ENCODE measurements at places on chromosomes 6 and 20.

DNA sequence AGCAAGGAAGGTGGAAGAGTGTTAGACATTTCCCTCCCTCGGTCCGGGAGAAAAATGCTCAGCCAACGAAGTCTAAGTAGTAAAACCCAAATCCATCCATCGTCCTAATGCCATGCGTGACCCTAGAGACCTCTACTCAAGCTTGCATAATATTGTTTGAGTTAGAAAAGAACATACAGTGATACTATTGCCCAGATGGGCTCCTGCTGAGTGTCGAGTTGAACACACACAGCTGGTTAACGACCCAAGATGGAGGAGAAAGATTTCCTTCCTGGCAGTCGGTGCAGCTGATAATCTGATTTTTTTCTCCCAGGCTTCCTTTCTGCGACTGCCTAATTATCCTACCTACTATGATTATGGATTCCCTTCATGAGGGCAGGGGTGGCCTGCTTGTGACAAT is 164.4 kb upstream of the KCNG1 start:
- no peak for DNase-seq

DNA sequence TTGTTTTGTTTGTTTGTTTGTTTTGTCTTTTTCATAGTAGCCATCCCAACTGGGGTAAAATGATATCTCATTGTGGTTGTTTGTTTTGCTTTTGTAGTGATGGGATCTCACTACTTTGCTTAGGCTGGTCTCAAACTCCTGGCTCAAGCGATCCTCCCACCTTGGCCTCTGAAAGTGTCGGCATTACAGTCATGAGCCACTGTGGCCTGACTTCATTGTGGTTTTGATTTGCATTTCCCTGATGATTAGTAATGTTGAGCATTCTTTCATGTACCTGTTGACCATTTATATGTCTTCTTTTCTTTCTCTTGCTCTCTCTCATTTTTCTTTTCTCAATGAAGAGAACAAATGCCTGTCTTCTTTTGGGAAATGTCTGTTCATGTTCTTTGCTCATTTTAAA is 30.8 kb upstream of the HLA-DOA start:
- DNase-seq: no peak

DNA sequence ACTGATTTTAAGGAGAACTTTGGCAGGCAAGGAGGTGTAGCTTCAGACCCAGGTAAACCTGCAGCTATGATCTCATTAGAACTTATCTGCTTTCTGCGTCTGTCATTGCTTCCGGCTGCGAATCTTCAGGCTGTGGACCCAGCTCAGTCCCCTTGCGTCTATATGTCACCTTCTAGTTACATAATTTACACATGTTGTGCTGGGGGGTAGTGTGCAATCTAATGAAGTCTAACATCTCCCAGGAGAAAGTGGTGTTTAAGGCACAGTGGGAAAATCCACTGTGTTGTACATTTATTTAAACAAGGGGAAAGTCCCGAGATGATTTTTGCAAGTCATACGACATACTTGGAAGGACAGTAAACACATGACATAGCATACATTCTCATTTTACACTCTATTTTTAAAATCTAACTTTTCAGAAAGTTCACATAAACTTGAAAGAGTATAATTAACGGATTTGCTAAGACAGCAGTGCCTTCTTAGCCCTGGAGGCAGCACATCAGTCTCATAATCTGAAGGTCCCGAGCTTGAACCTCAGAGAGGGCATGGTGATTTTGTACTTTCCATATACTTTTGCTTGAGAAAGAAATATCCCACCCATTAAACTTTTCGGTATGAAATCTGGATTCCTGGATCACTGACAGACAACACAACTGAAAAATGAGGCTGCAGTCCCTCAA is 35.2 kb downstream of the GPX6 start:
- no peak for DNase-seq

DNA sequence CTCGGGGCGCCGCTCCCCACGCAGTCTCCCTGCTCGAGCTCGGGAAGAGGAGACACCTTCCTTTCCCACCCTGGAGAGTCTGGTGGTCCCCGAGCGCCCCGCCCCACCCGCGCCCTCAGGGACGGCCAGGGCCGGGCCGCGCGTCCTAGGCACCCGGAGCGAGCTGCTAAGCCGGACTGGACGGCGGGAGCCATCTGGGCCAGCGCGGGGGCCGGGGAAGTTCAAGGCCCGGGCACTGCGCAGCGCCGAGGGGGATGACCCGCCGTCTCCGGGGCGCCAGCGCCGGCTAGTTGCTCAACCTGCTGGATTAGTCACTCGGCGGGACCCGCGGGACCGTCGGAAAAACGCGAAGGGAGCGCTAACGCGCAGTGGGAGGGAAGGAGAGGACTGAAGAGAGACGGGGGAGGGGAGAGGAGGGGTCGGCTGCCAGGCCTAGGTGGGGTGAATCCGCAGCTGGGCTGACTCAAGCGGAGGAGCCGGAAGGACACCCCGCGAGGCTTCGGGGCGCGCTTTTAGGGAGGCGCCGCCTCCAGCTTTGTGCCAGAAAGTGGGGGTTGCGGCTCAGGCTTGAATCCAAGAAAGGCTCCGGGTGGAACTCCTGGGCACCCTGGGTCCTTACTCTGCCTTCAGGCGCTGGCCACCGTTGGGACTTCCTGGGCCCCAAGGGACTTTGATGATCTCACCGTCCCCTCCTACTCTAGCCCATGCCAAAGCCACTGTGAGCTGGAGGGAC is 75.7 kb upstream of the FOXP4 start:
- DNase-seq: no peak

- peak; percentile 63 for DNase-seq
Measured at GRCh38 chr20:11140359-11140758, 466.6 kb upstream of the JAG1 start.

DNA sequence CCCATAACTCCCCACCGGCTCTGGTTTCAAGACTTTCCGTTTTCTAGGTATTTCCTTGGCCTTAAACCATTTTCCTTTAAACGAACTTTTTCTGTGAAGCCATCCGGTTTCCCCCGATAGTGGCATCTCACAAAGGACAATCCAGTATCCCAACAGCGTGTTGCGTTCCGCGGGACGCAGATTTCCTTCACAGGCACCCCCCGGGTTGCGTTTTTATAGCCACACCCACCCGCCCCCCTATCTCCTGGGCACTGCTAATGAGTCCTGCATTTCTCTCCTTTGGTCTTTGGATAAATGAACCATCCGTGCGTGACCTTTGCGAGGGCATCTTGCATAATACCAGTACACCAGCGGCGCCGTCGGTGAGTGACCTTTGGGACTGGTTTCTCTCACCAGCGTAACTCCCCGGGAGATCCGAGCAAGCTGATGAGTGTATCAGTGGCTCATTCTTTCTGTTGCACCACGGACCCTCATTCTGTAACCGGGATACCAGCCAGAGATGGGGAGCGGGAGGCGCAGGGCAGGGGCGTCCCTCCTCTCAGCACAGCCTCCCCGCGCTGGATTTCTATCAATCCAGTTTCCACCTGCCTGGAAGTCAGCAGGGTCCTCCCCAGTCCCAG is 586 bp upstream of the NQO2 start:
- no peak for DNase-seq

DNA sequence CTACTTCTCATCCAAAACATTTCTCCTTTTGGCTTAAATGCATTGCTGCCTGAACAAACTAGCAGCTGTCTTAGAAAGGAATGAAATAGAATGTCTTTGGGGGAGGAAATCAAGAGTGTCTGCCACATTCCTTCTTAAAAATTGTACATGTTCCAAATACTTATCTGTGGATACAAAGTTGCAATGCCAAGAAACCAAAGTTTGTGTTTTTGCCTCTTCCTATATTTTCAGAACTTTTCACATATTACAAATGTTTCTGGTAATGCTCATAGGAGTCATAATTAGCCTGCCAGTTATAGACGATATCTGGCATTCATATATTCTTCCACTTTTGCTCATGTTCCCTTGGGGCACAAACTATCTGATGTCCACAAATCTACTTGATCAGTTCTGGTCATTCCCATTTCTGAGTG is 165.5 kb upstream of the BMP5 start:
- peak; percentile 19 for DNase-seq

DNA sequence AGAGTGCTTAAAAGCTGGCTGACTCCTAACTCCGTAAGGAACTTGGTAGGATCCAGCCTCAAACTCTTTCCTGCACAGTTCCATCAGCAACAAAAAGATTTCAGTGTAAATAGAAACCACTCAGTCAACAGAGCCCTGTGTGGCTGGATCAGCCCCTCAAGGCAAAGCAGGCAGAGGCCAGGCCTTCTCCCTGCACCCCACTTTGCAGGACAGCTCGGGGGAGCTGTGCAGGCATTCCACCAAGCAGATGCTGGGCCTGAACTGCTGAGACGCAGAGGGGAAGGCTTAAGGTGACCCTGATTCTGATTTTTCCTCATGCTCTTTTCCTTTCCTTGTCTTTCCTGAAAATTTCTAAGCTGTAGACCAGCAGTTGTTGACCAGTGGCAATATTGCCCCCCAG is 91.5 kb downstream of the NFATC2 start:
- DNase-seq: no peak

DNA sequence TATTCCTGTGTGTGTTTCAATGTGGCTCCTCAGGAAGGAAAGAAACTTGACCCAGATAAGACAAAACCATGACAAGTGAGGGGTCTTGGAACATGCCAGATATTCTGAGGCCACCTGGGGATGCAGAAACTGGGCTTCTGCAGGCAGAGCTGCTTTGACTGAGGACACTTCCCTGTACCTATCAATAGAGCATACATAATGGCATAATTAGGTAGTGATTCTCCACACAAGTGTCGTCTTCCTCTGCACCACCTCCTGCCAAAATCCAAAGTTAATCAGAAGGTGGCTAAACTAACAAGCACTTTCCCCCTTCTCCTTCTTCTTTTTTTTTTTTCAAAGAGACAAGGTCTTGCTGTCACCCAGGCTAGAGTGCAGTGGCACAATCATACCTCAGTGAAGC is 97.1 kb downstream of the KIF13A start:
- DNase-seq: no peak

DNA sequence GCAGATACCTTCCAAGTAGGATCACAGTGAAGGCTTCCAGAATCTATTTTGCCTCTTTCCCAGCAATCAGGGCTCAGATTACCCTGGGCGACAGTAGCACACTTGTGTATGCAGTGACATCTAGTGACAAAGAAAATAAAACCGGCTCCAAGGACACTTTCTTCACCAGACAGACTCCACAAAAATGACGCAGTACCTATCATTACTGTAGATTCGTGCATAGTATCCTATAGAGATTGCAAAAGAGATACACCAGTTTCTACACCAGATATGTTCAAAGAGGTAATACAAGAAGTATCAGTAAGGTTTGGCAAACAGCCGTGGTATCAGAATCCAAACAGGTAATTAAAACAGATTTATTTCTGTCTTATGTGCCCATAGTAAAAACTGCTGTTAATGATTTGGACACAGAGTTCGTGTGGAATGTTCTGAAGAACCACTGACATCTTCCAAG is 600.4 kb upstream of the JAG1 start:
- peak; percentile 48 for DNase-seq

DNA sequence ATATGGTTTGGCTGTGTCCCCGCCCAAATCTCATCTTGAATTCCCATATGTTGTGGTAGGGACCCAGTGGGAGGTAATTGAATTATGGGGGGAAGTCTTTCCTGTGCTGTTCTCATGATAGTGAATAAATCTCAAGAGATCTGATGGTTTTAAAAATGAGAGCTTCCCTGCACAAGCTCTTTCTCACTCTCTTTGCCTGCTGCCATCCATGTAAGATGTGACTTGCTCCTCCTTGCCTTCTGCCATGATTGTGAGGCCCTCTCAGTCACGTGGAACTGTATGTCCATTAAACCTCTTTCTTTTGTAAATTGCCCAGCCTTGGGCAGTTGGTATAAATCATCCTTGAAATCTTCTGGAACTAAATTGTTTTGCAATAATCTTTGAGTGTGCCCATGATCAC is 31.9 kb upstream of the TBX18 start:
- no peak for DNase-seq

DNA sequence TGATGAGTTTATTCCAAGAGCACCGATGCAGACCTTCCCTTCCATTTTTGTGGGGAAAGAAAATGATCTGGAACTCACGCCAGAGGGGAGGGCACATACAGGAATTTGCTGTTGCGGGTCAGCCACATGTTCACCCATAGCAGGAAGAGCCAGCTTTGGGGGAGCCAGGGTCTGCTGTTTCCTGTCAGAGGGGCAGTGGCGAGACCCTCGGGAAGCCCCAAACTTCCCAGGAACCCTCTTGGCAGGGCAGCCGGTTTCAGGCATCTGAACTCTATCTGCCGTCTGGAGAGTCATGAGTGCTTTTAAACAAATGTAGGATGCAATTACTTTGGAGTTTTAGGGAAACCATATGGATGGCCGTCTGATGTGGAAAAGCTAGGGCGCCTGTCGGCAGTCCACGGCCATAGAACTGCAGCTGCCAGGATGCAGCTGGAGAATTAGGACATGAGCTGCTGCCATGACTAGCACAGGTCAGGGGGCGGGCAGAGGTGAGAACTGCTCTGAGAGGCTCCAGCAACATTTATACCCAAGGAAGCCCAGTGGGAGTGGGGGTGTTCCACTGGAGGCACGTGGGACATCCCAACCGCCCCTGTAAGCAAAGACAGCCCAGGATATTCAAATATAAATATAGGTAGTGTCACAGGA is 14.8 kb upstream of the SERPINB9 start:
- DNase-seq: no peak

- DNase-seq: no peak
Measured at GRCh38 chr6:155641603-155642002, 186.0 kb upstream of the NOX3 start.

- no peak for DNase-seq
Measured at GRCh38 chr6:82015526-82015925, 232.0 kb downstream of the IBTK start.

DNA sequence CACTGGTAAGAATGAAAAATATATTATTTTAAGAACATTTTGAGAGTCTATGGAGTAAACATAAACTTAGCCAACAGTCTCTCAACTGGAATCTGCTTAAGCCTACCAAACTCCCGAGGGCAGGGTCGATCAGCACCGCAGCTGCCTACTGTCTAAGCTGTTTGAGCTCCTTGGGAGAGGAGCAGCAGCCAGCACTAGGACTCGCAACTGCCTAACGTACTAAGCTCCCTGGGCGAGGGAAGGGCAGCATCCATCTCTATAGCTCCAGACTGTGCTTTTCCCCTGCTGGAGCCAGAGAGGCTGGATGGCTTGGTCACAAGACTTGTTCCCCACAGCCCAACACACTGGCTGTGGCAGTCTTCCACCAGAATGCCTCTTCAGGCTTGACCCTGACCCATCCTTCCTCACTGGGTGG is 96.4 kb downstream of the MOXD1 start:
- DNase-seq: no peak

DNA sequence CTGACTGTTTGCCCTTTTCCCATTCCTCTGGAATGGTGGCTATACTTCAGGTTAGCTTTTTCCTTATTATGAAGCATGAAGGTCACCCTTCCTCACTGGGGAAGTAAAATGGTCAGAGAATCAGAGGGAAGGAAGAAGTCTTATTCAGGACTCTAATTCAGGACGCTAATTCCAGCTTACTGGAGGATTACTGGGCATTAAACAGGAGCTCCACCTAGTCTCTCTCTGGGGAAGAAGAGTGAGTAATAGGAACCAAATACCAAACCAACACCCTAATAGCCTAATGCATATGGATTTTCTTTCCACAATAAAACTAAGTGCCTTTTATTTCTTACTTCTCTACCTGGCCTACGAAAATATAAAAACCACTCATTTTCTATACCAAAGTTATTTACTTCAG is 10.1 kb downstream of the CRISP1 start:
- no peak for DNase-seq

- peak; percentile 52 for DNase-seq
Measured at GRCh38 chr6:134551245-134551960, 233.5 kb upstream of the SGK1 start.

Data from GM04504 (cell line).